ENCODE measurements at places on chromosomes 16 and 17. TPM values are rescaled to one million over a fixed set of nuclear protein-coding genes. Genes with fewer than 3 reads are reported as not detected.

DNA sequence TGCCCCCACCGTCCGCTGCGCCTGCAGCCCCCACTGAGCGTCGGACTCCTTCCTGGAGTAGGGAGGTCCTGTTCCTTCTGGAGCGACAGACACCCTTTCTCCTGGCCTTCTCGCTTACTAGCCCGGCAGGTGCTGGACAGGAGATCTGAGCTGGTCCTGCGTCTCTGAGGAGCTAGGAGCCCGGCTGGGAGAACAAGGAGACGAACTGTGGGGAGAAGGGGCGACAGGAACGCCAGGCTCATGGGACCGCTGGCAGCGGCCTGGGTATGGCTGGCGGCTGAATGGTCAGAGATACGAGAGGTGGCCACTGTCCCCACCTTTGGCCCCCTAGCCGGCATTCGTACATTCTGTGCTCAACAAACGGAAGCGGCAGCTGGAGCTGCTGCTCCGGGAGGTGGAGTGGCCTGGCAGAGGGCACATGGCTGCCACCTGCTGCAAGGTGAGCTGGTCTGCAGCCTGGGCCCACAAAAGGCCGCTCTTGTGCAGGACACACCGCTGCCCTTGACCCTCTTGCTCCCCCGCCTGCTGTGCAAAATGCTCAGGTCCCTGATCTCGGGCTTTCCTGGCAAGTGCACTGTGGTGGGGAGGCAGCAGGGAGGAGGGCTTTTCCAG, 2066.7 kb downstream of the TP53TG3F start:
- ATAC-seq, result no peak

GRCh38 chr17:27498615-27499309, 42.5 kb downstream of the KSR1 start:
- no peak for ATAC-seq

- no peak for ATAC-seq
Measured at GRCh38 chr16:15775209-15775608, 81.6 kb downstream of the MYH11 start.

KAT8 gene
- total RNA-seq, result 49.7 TPM

CCL3 gene
- 75.4 TPM for total RNA-seq

SLC12A3 gene
- total RNA-seq, result not detected

KRT33A gene
- total RNA-seq, result not detected

ADAD2 gene
- total RNA-seq, result not detected
